Endodermal cell (in vitro differentiated cells): ENCODE measurements at places on chromosomes 12 and 14.

- H3K4me1 ChIP-seq, result no peaks in the 10 kb centered on the region
- no peak overlapping the region for H3K27ac ChIP-seq
- H3K36me3 ChIP-seq, result no peaks in the 10 kb centered on the region
- H3K4me3 ChIP-seq, result no peak overlapping the region
- peak; percentile 96 for DNase-seq
- H3K27me3 ChIP-seq, result peaks cover 41% of the 10 kb centered on the region
Observed at GRCh38 chr12:54220092-54220557, 31.3 kb upstream of the SMUG1 start.

DNA sequence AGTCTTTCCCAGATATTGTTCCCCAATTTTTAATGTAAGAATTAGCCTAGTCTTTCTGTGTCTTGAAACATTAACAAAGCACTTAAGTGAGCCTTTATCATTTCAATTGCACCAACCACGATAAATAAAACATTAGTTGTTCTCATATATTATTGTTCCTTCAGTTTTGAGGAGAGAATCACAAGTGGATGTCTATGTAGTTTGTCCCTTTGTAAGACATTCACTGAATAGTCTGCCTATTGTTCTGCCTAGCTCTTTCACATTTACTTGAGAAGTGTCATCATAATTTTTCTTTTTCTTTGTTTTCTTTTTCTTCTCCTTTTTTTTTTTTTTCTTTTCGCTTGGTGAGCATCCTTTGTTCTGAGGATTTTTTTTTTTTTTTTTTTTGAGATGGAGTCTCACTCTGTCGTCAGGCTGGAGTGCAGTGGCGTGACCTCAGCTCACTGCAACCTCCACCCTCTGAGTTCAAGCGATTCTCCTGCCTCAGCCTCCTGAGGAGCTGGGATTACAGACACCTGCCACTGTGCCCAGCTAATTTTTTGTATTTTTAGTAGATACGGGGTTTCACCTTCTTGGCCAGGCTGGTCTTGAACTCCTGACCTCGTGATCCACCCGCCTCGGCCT is 129.7 kb downstream of the SYT1 start:
- DNase-seq, result no peak
- no peaks in the 10 kb centered on the region for H3K36me3 ChIP-seq
- H3K27me3 ChIP-seq, result no peaks in the 10 kb centered on the region
- H3K4me3 ChIP-seq, result no peak overlapping the region

DNA sequence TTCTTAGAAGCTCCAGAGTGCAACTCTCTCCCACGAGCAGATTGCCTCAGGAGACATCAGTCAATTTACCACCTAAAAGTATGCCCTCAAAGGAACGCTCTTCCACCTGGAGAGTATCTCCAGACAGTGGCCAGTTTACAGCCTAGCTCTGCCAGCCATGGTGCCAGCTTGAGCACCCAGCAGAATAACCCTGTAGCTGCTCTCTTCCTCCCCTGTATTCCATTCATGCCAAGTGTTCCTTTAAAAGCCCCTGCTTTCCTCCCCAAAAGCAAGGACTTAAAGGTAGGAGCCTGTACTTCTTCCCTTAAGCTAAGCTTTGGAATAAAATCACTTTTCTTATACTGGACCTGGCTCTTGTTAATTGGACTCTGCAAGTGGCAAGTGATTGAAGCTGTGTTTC is 245.4 kb upstream of the TMEM132C start:
- no peaks in the 10 kb centered on the region for H3K36me3 ChIP-seq
- peaks cover 5% of the 10 kb centered on the region for H3K27me3 ChIP-seq
- H3K27ac ChIP-seq, result no peak overlapping the region
- H3K4me1 ChIP-seq, result no peaks in the 10 kb centered on the region
- no peak for DNase-seq
- no peak overlapping the region for H3K4me3 ChIP-seq

DNA sequence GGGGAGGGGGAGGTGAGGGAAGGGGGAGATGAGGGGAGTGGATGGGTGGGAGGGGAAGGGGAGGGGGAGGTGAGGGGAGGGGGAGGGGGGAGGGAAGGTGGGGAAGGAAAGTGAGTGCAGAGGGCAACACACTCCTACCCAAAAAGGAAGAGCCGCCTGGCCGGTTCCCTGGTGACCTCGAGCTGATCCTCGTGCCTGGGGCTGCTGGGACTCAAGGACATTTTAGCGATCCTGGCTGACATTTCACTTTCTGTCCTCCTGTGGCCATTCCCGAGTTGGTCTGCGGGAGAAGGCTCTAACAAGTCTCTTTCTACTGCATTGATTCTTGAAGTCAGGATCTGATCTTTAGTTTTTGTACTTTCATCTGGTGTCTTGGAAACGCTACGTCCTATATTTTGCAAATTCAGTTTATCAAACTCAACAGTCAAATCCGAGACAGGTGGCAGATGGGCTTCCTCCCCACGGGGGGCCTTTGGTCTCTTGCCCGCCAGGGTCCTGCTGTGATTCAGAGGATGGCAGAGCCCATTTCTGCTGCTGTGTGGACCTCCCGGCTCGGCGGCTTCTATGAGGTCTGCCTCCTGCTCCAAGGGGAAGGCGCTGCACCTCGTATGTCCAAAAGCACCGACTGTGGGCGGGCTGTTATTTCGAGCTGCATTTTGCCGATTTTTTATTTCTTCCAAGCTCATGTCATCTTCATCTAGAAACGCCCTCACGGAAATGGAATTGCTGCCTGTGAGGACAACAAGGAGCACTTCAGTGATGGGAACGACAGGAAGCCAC is 19.1 kb downstream of the PGAM5 start:
- no peak overlapping the region for H3K27ac ChIP-seq
- H3K4me1 ChIP-seq, result no peaks in the 10 kb centered on the region
- peaks cover 87% of the 10 kb centered on the region for H3K36me3 ChIP-seq
- no peaks in the 10 kb centered on the region for H3K27me3 ChIP-seq
- H3K4me3 ChIP-seq, result no peak overlapping the region

DNA sequence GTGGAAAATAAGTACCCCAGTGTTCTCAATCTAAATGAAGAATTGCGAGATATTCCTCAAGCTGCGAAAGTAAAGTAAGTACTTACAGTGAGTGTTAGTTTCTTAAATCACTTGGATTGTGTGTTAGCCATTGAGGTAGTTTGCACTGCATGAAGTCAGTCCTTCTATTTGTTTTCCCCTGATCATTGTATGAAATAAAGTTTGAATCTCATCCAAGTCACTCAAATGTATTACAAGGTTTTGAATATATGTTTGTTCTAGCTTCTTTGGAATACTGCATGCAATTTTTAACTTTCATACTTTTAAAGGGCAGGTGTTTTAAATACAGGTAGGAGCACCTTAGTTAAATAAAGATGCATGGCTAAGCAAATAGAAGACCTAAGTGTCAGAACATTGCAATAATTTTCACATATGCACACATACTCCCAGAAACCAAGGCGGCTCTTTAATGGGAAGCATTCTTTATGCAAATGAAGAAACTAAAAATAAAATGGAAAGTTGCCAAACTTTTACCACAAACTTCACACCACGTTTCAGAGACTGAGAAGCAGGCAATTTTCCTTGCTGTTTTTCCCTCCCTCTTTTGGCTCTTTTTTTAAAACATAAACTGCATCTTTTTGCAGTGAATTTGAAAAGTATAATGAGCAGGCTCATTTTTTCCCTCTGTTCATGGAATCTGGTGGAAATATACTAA is 105.6 kb downstream of the GPR135 start:
- H3K36me3 ChIP-seq, result peaks cover 85% of the 10 kb centered on the region
- no peak for DNase-seq

DNA sequence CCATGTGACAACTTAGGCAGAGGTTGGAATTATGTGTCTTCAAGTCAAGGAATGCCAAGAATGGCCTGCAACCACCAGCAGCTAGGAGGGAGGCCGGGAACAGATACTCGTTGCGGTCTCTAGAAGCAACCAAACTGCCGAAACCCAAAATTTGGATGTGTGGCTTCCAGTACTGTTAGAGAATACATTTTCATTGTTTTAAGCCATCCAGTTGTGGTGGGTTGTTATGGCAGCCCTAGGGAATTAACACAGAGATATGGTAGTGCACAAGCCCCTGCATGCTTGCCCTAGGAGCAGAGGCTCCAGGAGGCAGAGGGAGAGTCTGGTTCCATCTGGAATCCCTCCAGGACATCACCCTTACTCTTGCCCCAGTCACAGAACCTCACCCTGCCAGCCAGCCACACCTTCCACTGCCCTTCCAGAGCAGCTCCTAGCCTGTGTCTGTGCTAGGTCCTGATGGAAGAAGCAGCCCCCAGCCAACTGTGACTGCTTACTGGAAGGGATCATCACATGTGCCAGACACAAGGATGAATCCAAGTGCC is 19.5 kb downstream of the PITPNM2 start:
- no peaks in the 10 kb centered on the region for H3K36me3 ChIP-seq
- no peaks in the 10 kb centered on the region for H3K4me1 ChIP-seq
- H3K4me3 ChIP-seq, result no peak overlapping the region
- H3K27ac ChIP-seq, result no peak overlapping the region

DNA sequence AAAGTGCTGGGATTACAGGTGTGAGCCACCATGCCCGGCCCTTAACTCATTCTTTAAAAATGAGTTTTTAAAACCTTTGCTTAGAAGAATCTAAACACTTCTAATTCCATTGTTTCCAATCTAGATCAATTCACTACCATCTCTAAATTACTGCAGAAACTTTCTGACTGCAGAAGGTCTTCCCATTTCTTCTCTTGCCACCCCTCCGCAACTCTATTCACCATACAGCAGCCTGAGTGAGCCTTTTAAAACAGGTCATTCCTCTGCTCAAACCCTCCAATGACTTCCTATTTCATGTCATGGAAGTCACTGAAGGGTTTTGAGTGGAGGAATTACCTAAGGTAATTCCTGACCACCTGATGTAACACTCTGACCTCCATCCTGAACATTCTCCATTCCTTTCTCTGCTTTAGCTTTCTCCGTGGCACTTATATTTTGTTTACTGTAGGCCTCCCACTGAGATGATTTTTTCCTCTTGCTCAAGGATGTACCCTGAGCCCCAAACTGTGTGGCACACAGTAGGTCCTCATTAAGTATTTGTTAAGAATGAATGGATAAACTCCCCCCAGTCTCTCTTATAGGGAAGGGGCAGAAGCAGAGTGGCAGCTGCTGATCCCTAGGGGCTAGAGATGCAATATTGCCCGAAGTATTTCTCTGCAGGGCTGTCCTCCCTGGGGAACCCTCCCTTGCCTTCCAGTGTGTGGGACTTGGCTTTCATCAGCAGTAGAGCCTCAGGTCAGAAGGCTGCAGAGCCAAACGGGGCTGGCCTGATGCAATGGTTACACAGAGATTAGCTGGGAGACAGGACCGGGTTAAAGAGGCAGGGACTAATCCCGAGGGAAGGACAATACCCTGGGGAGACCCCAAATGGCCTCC is 1.2 kb downstream of the DDIT3 start:
- peaks cover 14% of the 10 kb centered on the region for H3K4me1 ChIP-seq
- H3K27ac ChIP-seq, result peak overlapping the region; percentile 93

DNA sequence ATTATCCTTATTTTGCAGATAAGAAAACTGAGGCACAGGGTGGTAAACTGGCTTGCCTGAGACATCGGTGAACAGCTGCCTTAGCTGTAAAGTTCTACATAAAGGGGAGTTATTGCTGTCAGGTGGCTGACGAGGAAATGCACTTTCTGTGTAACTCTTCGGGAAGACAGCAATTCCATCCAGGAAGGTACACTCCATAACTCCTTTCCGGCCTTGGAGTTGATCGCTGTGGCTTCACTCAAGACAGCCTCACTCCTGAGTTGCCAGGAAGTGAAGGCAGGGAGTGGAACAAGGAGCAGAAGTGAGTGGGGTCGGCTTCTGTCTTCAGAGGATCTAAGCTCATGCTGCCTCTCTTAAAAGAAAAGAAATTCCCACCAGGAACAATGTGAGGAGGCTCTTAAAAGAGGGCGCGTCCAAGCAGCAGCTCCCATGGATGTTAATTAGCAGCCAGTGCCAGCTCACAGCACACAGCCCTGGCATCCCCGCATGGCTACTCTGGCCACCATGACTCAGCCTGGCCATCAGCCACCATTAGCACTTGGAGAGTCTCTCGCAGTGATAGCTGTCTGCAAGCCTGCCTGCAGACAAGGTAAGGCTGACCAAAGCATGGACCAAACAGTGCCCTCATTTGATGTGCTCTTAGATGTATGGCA is 60.3 kb downstream of the NUAK1 start:
- H3K27me3 ChIP-seq, result no peaks in the 10 kb centered on the region
- peaks cover 3% of the 10 kb centered on the region for H3K4me1 ChIP-seq
- H3K36me3 ChIP-seq, result peaks cover 96% of the 10 kb centered on the region
- no peak overlapping the region for H3K27ac ChIP-seq
- no peak overlapping the region for H3K4me3 ChIP-seq
- DNase-seq, result peak; percentile 44

- DNase-seq, result peak; percentile 50
- H3K36me3 ChIP-seq, result no peaks in the 10 kb centered on the region
- H3K27ac ChIP-seq, result peak overlapping the region; percentile 38
- H3K27me3 ChIP-seq, result no peaks in the 10 kb centered on the region
- H3K4me1 ChIP-seq, result peaks cover 2% of the 10 kb centered on the region
Observed at GRCh38 chr14:61089126-61089750, 108.2 kb downstream of the SLC38A6 start.

DNA sequence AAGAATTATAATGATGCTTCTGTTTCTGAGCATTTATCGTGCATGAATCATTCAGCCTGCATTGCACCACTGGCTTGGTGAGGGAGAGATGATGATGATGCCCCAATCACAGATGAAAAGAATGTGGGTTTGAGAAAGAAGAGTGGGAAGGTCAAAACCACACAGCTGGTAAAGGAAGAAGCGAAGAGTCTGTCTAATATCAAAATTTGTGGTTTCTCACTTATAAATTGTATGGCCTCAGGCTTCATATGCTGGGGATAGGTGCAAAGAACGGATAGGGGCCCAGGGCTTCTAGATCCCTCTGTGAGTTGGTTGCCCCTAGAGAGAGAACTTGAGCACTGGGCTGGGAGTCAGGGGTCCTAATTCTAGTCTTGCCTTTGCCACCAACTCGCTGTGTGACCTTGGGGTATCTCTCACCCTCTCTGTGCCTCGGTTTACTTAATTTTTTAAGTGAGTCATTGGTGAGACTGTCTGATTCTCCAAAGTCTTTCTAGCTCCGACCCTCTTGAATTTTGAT is 2.2 kb downstream of the OASL start:
- H3K4me1 ChIP-seq, result no peaks in the 10 kb centered on the region
- H3K27me3 ChIP-seq, result no peaks in the 10 kb centered on the region
- H3K27ac ChIP-seq, result no peak overlapping the region
- no peaks in the 10 kb centered on the region for H3K36me3 ChIP-seq

DNA sequence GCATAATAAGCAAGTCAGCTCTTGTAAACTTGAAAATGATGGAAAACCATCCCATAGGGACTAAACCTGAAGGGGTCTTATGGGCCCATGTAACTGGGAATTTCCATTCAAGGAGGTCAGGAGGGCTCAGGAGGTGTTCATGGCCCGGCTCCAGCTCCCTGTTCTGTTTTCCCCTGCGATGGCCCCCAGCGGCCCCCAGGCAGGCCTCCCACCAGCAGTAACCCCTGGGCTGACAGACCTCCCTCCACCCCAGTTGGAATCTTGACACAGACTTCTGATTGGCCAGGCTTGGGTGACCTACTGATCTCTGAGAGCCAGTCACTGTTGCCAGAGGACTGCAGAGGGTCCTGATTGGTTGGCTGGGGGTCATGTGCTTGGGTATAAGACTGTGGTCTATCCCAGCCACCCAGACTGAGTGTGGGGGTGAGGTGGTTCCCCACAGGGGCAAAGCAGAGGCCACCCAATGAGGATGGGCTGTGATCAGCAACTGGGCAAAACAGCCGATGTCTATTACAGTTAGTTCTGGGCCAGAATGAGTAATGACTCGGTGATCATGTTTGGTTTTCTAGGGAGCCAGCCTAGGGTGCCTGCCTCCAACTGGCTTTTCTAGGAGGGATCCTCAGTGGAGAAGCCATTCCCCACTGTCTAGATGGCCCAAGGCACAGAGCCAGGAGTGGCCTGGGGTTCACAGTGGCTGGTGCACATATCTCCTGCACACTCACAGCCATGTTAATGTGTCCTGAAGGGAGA is 27.0 kb downstream of the RHOF start:
- no peak overlapping the region for H3K4me3 ChIP-seq
- no peaks in the 10 kb centered on the region for H3K27me3 ChIP-seq
- no peak for DNase-seq
- peaks cover 10% of the 10 kb centered on the region for H3K4me1 ChIP-seq
